ENCODE measurements at places on chromosomes 6 and 20.
A peak's percentile ranks its signal among the peaks of the same experiment; 100 is the strongest.

- peak; percentile 17 for DNase-seq
Observed at GRCh38 chr20:3716195-3716834, 3.9 kb upstream of the SIGLEC1 start.

- DNase-seq, result no peak
Observed at GRCh38 chr6:18693881-18694280, 306.7 kb downstream of the RNF144B start.

GRCh38 chr6:32491700-32492099 is 38.4 kb downstream of the HLA-DRB5 start:
- DNase-seq, result no peak

DNA sequence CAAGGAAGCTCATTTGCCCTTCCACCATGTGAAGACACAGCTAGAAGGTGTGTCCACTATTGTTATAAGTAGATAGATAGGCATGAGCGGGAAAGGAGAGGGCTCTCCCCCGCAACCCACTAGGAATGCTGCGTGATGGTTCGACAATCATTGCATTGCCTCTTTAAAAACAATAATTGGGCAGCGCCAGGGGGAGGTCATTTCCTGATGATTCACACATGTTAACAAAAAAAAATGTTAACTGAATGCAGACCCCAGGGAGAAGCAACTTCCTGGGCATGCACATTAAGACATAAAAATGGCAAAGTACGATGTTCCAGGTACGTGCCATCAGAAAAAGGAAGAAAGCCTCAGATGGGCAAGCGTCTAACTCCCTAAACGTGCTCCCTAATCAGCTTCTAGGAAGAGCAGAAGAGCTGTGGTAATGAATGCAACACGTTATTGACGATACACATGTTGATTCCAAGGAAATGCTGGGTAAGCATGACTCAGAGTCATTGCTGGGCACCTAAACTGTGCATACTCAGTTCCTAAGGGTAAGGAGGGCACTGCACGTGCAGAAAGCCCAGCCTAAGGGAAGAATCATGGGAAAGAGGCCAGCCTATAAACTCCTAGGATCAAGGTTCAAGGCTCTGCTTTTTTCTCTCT is 113.7 kb downstream of the FAM217A start:
- DNase-seq, result no peak

DNA sequence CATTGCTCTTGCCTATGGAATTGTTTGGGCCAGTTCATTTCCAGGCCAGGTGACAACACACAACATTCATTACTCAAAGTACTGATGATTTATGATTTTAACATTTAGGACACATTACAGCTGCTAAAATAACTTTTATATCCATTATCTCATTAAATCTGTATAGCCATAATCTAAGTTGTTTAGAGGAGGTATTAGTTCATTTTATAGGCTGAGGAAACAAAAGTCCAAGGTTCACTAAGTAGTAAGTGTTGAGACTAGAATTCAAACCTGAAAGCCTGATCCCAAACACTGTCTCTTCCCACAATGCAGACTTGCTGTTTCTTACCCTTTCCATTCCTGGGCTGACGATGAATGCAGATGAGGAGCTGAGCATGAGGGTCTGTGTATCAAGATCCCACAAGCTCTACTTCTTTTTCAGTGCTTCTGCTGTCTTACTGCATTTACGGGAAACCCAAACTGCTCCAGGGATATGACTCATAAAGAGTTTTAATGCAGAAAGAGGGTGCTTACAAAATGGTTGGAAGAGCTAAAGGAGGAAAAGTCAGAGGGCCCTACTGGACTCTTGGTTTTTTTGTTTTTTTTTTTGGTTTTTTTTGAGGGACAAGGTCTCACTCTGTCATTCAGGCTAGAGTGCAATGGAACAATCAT is 17.9 kb downstream of the TENT5A start:
- no peak for DNase-seq

DNA sequence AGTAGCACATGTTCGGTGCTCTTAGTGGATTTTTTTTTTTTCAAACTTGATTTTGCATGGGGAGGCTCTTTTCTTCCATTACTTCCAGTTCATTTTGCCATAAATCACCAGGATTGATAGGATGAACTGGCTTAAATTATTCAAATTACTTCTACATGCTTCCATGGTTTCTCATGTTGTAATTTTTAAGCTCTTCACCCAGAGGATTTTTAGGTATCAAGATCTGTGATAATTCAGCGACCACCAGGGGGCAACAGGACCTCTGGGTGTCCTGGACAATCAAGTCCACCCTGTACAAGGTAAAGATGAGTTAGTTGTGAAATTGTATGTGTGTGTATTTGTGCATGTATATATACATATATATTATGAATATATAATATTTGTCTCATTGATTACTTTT is 4.2 kb upstream of the EPHA7 start:
- DNase-seq, result no peak

GRCh38 chr6:49514571-49515484 is 15.1 kb downstream of the GLYATL3 start:
- DNase-seq, result no peak

- DNase-seq, result no peak
Observed at GRCh38 chr20:51184289-51184688, 161.4 kb upstream of the KCNG1 start.

DNA sequence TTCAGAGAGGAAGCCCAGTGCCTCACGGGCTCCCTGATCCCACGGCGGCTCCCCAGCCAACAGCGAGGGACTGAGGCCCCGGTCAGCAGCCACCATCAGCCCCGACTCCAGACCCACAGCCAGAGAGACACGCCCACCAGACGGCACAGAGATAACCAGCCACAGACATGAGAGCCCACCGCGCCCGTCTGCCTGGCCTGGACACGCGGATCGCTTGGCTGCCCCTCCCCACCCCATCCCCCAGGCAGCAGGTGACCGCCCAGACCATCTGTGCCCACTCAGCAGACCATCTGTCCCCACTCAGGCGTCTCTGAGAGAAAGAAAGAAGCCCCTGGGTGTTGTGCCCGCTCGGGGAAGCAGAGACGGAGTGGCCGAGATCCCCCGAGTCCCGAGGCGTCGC is 55.5 kb upstream of the CHRNA4 start:
- no peak for DNase-seq

GRCh38 chr6:88513471-88513870 is 347.3 kb upstream of the CNR1 start:
- DNase-seq, result no peak
